ENCODE measurements at places on chromosomes 11 and 22.

DNA sequence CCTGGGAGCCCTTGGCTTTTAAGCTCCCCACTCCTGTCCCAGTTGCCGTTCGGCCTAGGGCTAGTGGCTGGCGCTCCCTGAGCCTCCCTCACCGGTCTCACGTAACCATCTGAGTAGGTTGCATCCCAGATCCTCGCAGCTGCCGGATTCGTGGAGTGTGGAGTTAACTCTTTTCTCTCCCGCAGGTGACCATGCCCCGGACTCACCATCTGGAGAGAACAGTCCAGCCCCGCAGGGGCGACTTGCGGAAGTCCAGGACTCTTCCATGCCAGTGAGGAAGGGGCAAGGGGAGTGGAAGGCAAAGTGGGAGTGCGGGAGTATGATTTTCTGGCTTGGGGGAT is 902 bp downstream of the MUS81 start:
- no peak for DNase-seq

GRCh38 chr11:104928811-104929210 is 30.6 kb upstream of the CASP12 start:
- DNase-seq = no peak

- DNase-seq = no peak
These were observed 7.0 kb upstream of the SLC22A25 start for GRCh38 chr11:63250162-63251050.

DNA sequence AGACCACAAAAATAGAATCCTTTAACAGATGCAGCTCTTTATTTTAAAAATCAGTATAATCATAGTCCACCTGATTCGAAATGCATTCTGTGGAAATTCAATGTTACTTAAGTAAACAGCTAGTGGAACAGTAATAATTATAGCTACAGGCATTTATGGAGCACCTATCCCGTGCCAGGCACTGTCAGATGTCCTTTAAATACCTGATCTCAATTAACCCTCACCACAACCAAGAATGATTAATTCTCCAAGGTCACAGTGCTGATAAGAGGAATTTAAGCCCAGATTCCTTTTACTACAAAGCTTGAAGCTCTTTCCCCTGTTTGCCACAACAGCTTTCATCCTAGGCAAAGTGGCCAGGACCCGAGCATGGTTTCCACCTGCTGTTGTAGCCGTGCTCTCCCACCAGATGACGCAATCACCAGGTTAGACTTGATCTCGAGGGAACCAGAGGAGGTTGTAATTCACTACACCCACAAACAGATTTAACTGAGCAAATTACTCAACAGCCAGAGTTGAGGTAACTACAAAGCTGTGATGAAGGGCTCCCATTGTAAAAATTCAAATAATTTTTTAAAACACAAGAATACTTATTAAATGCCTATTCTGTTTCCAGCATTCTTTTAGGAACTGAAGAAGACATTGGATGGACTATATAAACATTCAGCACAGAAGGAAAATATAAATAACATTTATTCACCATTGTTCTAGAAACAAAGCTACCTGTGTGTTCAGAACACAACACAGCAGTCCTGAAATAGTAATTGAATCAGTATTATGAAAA is 10.3 kb downstream of the PRDM10 start:
- peak; percentile 45 for DNase-seq

GRCh38 chr11:14253421-14253820 is 105.6 kb downstream of the RRAS2 start:
- no peak for DNase-seq

DNA sequence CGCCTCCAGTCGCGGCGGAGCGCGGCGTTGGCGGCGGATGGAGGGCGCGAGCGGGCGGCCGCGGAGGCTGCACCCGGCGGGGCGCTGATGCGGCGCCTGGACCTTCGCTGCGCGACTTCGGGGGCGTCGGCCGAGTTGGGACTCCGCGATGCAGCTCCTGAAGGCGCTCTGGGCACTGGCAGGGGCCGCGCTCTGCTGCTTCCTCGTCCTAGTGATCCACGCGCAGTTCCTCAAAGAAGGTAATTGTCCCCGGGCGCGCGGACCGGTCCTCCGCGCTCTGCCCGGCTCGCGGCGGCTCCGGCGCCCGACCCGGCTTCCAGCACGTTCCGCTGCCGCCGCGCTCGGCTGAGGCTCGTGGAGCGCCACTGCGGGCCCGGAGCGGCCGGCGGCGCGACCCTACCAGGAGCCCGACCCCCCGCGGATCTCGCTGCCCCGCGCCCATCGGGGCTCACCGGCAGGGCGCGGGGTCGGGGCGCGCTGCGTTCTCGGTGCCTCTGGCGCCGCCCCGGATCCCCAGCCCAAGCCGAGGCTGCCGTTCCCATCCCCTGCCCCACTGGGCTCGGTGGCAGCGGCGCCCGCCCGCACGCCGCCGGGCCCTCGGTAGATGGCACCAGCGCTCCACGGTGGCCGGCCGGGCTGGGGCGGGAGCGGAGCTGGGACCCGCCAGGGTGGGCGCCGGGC is 1251.2 kb downstream of the BRD1 start:
- peak; percentile 61 for DNase-seq

- peak; percentile 53 for DNase-seq
These were observed 1098.6 kb upstream of the CCDC90B start for GRCh38 chr11:84384731-84385130.

GRCh38 chr11:3037040-3037944 is 19.9 kb downstream of the CARS1 start:
- peak; percentile 76 for DNase-seq

DNA sequence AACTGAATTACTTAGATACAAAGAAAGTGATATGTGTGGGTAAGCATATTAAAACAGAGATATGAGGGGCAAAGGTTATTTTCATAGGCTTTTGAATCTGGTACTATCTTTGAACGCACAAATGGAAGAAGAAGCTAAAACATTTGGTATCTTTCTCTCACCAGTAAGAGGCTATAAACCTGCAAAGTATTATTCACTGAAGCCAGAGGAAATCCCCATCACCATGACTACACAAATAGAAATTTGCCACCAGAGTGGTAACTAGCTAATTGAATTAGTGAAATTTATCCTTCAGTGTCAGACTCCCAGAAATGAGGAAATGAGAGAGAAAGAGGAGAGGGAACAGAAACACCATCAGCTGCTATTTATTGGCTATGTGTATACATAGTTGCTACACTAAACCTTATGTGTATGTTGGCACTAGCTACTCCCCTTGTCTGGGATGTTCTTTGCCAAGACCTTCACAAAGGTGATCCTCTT is 503.4 kb downstream of the DLG2 start:
- peak; percentile 29 for DNase-seq

DNA sequence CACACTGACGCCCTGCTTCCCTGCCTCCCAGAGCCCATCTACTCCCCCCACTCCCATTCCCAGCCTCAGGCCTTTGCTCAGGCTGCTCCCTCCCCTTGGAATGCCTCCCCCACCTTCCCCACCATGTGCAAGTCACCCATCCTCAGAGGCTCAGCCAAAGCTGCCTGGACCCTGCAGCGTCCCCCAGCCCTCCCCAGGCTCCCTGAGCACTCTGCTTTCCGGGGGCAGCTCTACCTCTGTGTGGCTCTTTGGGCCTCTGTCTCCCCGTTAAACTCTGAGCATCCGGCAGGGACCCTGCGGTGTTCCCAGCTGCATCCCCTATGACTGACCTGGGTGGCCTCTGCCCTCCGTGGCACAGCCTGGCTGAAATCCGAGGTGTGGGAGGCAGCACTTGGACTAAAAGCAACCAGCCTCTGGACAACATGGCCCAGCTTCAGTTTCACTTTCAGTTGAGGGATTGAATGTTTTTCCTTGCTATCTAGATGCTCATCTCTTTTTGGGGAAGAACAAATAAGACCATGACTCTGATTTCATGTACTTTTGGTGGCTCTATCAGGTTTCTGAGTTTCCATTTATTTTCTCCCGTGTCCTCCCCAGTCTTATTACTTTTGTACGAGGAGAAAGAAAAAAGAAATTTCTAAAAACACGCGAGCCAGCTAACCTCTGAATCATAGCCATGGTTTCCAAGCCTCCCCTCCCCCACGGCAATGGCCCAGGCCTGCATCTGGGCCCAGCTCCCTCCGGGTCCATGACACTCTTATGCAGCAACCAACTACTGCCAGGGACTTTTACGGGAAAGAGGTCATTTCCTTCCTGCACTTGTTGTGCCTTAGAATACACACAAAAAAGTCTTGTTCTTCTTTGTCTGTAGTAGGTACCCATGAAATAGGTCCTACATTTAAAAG is 3.8 kb downstream of the APOL3 start:
- peak; percentile 73 for DNase-seq

GRCh38 chr11:3205261-3206155 is 13.1 kb downstream of the MRGPRG start:
- DNase-seq = no peak

- DNase-seq = peak; percentile 71
These were observed 36.3 kb upstream of the POLA2 start for GRCh38 chr11:65225279-65226102.

DNA sequence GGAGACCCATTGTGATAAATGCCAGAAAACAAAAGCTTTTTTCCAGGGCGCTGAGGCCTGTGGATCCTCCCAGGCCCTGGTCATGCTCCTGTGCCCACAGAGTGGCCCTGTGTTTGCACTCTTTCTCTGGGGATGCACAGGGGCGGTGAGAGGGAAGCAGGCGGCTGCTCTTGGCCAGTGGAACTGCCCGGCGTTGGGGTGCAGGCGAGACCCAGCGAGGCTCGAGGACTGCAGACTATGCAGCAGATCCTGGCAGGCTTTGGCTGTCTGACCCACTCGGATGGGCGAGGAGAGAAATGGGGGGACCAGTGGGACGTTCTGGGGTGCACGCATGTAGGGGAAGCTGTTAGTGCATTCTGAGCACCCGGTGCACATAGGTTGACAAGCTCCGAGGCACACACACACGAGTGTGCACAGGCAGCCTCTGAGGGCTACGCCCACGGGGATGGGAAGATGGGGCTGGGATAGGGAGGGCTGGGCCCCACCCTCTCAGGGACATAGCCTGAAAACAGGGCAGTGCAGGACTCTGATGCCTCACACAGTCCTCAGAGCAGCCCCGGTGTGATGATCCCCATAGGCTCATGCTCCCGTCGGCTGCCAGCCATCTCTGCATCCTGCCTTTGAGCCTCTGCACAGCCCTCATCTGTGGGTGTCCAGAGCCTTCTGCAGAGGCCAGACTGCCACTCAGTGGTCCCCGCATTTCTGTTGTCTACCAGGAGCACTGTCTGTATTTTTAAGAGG is 1233.5 kb downstream of the BRD1 start:
- no peak for DNase-seq

DNA sequence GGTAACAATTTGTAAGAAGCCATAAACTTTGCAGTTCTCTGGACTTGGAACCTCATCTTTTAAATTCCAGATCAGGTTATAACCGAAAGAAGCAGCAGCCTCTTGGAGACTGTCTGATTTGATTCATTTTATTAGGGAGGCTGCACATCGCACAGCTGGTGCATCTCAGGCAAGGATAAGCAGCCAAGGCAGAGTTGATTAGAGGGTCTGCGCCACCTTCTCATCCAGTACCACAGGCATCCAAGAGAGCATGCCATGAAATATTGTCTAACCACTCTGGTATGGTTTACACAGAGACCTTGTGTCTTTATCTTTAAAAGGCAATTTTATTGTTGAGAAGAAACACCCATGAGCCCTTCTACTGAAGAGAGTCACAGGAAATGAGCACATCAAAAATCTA is 16.2 kb upstream of the CWF19L2 start:
- DNase-seq = no peak

All from RPMI8226 (cell line).